ENCODE measurements at places on chromosomes 11 and 22.
A peak's percentile ranks its signal among the peaks of the same experiment; 100 is the strongest.

GRCh38 chr22:37752189-37753087 lies 55.3 kb upstream of the GCAT start:
- DNase-seq, result peak; percentile 88

DNA sequence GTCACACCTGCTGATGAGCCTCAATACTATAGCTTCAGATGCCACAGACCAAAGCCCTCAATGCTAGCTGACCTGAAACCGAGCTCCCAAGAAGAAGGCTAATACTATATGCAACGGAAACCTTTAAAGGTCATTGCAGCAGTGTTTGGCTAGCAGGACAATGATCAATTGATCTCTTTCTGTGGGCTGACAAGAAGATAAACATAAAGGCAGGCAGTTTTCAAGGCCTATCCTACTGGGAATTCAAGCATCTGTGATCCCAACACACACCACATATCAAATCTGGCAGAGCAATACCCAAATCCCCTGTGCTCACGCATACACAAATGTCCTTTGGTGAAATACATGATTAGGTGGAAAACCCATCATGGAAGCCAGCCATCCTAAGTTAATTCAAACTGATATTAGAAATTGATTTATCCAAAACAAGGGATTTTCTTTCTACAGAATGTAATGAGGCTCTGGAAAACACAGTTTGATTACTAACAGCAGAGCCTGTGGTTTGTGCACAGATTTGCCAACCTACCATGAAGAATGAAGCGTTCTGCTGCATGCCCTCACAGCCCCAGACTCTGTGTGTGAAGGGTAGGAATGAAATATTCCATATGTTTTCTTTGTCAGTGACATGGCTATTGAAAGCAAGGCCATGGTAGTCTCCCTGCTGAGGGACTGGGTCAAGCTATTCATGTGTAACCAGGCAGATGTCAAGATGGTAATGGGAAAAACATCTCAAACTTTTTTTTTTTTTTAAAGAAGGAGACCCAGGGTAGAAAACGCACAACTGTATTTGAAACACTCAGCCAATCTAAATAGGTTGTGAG lies 12.2 kb downstream of the LGR4 start:
- DNase-seq, result no peak

GRCh38 chr11:369336-370018 lies at the start of gene B4GALNT4:
B4GALNT4 (plus strand) TSS chr11:369499; CDS start chr11:369804, 305 bp downstream.
- DNase-seq, result peak; percentile 62

GRCh38 chr11:115552151-115552772 lies 48.0 kb upstream of the CADM1 start:
- no peak for DNase-seq

DNA sequence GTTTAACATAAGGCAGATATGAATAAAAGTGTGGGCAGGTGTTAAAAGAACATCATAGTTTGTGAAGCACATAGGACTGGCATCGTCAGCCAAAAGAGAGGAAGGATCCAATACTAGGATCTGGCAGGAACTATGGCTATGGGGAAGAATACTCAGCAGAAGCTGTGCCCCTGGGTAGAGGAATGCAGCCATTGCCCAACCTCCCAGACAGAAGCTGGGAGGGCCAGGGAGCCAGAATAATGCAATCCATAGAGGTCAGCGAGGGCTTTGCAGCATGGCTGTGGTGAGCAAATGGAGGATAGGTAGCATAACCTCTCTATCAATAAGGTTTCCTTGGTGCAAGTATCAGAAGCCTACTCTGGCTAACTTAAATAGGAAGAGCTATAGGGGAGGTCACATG lies 11.7 kb upstream of the CSTF3 start:
- DNase-seq, result no peak

DNA sequence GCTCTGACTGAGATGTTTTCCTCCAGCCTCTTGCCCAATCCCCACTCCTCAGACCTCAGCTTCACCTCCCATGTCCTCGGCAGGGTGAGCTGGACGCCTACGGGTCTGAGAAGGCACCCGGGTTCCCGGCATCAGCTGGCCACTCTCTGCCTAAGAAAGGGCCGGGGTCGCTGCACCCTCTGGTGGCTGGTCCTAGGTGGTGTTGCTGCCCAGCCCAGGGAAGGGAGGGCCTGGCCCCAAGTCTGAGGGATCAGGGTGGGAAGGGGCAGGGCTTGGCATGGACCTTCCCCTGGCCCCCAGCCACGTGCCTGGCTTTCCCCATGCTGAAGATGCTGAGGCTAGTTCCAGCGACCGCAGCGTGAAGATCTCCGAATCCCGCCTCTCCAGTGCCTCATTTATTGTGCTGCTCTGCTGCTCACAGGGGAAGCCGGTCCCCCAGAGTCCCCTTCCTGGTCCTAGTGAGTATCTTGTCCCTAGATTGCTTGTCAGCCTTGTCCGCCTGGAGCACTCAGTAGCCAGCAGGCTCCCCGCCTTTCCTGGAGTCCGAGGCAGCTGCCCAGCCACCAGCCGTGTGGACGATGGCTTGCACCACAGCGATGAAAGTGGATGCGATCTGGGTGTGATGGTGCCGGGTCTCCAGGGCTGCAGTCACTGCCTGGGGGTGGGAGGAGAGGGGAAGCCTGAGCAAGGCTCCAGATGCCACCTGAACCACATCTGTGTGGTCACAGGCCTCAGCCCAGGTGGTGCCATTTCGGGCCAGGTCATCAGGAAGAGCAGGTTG lies 2.9 kb upstream of the GGT5 start:
- DNase-seq, result peak; percentile 93

GRCh38 chr22:39472570-39473556 lies 16.1 kb downstream of the MGAT3 start:
- DNase-seq, result no peak

- DNase-seq, result no peak
Observed at GRCh38 chr11:94675239-94675638, 92.9 kb upstream of the AMOTL1 start.

- peak; percentile 89 for DNase-seq
Observed at GRCh38 chr11:69644071-69644961, 3.4 kb downstream of the CCND1 start.

DNA sequence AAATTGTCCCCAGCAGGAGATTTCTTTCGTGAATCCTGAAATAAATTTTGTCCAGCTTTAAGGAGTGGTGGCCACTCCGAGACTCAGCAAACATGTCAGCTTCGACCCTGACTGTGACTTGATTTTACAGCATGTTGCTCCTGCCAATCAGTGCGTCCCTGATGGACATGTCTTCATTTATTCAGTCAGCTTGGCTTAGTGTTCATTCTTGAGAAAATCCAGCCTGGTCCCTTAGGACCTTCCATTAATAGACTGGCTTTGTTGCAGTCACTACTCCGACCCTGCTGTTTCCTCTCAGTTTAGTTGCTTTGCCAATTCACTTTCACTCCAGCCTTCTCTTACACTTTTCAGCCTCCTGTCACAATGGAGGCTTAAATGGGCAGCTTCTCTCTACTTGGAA lies 30.5 kb downstream of the TMPRSS5 start:
- DNase-seq, result no peak

DNA sequence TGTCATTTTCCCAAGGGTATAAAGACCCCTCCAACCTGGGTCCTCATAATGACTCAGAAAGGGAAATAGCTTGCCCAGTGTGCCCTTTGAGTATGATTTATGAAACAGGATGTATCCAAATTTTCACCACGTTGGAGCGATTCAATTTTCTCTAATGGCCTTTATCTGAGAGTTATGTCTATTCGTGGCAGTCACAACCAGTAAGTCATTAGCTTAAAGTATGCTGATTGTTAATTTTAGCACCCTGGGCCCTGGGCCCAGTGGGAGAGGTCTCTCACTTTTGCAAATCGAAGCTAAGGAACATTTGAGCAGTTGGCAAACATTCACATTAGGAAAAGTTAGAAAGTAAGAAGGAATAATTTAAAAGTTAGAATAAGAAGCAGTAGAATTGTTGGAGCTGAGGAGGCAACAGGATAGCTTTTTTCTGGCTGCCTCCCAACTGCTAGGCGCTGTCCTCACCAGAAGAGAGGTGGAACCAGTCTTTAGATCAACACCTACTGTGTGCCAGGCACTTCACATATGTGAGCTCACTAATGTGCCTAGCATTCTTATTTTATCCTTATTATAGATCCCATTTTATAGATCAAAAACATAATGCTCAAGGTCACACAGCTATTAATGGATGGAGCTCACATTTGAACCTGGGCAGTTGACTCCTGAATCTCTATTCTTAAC lies 24.5 kb downstream of the INSC start:
- DNase-seq, result no peak

GRCh38 chr11:6635082-6635932 lies 16.1 kb upstream of the TPP1 start:
- peak; percentile 76 for DNase-seq

- DNase-seq, result no peak
Observed at GRCh38 chr11:12853652-12854296, 155.3 kb upstream of the RASSF10 start.

GRCh38 chr11:124285610-124286344 lies 28.0 kb downstream of the OR8D1 start:
- no peak for DNase-seq

Measured in femur (tissue), 1 donor.